Hematopoietic multipotent progenitor cell treated with erythropoietin and hydrocortisone succinate and interleukin-3 and kit ligand, for 8 days (in vitro differentiated cells): ENCODE measurements at places on chromosomes 1 and 21.

DNA sequence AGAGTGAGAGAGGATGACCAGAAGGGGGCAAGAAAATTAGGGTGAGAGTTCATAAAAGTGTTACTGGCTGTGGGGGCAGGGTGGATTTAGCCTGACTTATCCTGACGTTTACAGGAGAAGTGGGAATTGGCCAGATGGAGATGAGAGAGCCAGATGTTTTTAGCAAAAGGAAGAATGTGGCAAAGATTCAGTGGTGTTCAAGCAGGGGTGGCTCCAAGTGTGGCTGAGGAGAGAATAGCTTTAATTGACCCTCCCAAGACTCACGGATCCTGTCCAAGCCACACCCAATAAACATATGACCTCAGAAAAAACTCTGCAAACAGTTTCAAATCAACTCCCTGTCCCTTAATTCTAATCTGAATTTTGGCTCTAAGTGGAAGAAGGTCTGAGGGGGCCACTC lies 35.2 kb upstream of the EDEM3 start:
- no peak for DNase-seq

GRCh38 chr1:186595969-186596368 lies 84.3 kb downstream of the PTGS2 start:
- no peak for DNase-seq

DNA sequence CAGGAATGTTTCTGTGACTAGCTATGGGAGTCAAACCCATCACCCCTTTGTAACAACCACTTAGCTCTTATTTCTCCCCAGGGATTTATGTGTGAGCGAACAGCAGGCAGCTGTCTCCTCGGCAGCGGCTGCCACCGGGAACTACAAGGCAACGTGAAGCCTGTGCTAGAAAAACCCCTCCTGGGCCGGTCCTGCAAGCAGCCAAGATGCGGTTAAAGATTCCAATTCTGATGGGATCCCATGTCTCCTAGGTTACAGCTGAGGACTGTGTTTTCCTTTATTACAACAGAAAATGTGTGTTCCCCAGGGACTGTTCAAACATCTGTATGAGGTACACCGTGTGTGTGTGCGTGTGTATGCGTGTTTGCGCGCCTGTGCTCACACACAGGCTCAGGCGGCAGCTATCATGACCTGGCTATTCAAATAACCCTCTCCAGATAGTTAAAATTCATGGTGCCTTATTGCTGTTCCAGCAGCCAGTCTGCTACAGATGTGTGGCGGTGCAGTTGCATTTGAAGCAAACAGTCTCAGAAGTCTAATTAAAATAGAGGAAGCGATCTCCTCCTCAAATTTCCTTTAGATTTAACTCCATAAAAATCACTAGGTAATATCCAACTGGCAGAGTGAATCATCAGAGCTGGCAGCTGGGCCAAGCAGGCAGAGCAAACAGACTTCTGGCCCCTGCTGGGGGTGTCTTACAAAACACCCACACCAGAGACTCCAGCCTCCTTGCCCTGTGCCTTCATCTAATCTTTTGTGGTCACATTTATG lies 68.0 kb downstream of the LMX1A start:
- DNase-seq = no peak

DNA sequence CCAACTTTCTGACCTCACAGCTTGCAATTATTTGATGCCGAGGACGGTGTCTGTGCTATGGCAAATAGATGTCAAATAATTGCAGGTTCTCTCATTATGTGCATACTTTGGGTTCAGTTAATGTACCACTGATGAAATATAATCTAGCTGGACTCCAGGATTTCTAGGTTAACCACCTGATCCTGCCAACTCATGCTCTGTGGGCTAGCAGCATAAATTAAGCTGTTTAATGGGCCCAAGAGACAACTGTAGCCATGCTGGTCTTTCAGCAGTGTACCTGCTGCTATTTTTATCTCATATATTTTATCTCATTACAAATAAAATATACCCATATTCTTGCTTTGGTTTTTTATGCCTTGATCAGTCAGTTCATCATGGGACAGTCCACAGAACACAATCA lies 43.3 kb upstream of the HP1BP3 start:
- no peak for DNase-seq

GRCh38 chr1:191890433-191891088 lies 267.7 kb upstream of the RGS18 start:
- DNase-seq = no peak

DNA sequence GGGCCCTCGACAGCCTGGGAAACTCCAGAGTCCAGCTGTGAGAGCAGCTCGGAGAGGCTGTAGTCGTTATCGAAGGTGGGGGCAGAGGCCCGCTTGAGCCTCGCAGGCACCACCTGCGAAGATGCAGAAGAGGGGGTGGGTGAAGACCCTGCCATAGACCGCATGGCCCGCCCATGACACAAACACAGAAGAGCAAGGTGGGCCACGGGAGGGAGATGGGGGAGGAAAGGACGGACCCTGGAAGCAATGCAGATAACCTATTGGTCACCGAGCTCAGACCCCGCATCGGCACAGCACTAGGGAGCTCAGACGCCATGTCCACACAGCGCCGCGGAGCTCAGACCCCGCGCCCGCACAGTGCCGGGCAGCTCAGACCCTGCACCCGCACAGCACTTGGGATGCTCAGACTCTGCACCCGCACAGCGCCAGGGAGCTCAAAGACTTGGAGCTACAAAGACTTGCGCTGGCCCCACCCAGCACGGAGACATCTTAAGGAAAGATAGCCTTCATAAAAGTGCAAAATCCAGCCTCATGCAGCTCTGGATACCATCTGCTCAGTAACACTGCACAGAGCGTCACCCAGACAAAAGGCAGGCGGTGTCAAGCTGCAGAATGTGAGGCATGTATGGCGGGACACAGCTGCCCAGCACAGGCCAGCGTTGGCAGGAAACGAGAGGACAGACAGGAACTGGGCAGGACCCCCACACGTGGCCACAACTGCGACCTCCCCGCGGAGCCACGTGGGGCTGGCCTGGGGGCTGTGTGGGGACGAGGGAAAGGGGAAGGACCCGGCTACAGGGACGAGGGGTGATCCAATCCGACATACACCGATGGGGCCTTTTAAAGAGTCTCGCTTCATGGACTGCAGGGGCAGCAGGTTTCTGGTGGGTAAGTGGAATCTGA lies 22.6 kb downstream of the RIPK4 start:
- no peak for DNase-seq

DNA sequence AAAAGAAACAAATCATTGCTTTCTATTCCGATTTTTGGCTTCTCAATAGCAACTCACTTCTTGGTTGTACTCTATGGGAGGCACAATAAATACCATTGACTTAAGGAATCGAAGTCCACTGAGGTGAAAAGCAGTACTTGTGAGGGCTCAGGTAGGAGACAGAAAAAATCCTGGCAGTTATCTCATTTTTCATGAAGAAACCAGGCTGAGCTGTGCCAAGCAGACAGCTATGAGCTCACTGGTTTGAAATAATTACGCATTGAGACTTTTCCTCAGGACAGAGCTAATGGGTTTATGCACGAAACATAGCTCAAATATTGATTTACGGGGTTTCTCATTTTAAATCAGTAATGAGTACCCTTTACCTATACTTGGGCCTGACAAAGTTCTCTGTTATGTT lies 18.5 kb downstream of the COLGALT2 start:
- no peak for DNase-seq

GRCh38 chr1:2624735-2625300 lies 8.0 kb downstream of the MMEL1 start:
- no peak for DNase-seq

- no peak for DNase-seq
These were observed 2.9 kb downstream of the C1orf210 start for GRCh38 chr1:43282220-43283195.

DNA sequence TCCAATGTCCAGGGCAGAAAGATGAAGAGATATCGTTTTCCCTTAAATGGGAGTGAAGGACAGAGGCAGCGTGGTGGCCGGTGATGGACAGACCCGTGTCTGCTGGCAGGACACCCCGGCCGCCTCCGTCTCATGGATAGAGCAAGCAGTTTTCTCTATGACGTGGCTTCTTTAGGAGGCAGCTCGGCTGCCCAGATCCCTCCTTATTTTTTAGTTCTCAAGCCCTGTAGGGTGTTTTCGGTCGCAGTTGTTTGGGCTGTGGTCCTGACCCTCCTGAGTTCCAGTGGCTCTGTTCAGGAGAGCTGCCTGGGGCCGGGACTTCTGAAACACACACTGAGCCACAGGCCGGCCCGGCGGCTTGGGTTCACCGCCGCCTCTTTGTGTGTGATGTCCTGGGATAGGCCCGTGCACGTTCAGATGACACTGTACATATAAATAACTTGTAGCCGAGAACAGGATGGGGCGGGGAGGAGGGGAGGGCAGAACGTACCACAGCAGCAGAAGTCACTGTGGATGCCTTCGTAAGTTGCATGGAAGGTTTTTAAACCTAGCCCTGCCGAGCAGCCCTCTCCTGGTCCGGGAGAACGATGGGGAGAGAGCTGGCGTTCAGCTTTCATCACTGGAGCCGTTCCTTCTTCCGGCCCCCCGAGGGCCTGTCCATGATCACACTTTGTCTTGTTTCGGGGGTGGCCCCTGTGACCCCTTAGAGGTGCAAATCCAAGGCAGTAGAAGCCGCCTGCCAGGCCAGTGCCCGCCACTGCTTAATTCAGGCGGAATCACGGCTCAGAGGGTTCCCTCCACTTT lies 65.2 kb downstream of the SIK1 start:
- DNase-seq = no peak

DNA sequence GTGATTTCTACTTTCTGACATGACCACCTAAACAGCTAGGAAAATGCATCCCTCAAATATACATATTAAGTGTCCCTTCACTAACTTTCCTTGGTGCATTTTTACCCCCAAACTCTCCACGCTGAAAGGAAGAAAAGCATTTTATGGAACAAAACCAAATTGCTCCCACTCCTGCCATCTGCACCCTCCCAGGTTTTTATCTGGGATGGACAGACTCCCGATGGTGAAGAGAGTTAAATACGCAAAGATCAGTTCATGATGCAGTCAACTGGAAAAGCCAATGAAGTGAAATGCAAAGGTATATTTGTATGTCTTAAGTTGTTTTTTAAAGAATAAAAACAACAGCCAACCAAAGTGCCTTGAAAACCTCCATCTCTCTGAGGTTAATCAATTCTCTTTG lies 2.7 kb downstream of the DSTYK start:
- peak; percentile 65 for DNase-seq

DNA sequence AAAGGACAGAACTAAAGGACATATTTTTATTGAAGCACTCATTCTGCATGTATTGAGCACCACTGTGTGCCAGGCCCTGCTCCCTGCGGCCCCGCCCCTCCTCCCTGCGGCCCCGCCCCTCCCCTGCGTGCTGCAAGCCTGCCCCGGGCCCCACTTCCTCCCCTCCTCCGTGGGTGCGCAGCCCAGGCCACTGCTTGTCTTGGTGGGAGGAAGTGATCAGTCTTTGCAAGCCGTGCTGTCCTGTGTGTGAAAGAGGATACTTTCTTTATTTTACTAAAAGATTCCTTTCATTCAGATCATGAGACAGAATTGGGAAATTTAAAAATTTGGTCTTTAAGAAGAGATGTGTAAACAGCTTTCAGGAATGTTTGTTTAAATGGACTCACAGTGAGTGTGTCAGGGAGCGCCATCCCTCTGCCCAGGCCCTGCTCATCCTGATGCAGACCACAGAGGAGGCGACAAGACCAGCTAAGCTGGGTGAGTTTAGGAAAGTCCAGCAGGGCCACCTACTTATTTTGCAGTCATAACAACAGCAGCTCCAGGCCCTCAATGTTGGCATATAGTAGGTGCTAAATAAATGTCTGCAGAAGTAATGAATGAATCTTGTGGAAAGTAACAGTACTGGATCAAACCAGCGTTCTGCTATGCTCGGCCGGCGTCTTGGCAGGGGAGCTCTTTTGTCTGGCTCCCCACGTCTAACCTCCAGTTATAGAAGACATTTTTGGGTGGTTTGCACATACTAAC lies 88.3 kb upstream of the SELENON start:
- DNase-seq = no peak

- no peak for DNase-seq
These were observed 60.4 kb downstream of the IL12RB2 start for GRCh38 chr1:67368046-67368514.

DNA sequence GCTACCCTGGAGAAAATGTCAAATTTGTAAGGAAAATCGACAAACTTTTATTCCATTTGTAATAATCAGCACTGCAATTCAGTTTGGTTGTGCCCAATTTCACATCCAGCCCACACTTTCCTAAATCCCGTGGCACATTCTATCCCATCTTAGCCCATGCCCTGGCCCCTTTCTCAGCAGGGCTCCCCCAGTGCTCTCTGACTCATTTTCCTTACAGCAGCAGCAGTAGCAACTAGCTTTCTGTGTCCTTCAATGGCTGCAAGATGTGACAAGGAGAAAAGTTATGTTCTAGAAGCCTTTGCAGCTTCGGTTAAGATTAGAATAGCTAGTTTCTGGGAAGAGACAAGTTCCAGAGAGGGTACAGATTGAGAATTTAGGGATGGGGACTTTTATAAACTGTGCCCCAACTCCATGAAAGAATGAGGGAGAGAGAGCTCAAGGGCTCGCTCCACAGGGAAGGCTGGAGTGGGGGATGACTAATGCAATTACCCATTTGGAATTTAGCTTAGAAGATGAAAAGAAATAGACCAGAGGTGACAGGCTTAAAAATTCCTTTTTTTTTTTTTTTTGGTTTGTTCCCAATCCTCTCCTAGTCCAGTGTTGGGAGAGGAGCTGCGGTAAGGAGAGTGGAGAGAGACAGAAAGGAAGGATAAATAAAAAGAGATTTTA lies 47.0 kb upstream of the POU2F1 start:
- no peak for DNase-seq

DNA sequence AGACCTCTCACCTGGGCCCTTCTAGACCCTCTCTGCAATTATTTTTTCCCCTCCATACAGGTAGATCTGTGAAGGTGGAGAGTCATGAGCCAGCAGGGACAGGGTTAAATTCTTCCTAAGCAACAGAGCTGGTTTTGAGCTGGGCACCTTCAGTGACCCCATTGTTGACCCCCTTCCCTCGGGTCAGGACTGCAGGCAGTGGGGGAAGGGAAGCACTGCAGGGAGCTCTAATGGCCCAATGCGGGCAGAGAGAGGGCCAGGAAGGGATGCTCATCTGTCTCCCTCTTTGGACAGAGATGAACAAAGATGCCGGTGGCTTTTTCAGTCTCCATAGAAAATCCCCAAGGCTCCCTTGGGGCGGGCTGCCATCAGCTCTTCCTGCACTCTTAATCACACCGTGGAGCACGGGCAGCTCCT lies 21.4 kb downstream of the SOX13 start:
- DNase-seq = no peak

GRCh38 chr1:154664331-154665002 lies 56.5 kb upstream of the ADAR start:
- peak; percentile 45 for DNase-seq

- DNase-seq = peak; percentile 71
These were observed 416 bp upstream of the TNFRSF14 start for GRCh38 chr1:2555634-2556276.

DNA sequence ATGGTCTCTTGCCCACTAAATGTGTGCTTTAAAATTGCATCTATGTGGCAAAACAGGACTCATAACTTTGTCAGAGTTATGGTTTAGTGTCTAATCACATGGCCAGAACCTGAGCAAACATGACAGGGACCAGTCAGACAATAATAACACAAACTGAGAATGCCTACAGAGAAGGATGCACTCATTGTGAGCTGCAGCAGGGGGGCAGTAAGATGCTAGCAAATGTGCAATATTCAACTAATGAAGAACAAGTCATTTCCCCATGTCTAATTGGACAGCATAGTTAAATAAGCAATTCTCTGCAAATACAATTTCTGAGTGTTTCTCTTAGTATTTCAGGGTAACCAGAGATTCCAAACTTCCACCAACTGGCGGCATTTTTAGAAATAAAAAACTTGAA lies 30.8 kb downstream of the SPAG17 start:
- DNase-seq = no peak

GRCh38 chr1:28062806-28063205 lies 25.6 kb downstream of the EYA3 start:
- no peak for DNase-seq

- no peak for DNase-seq
These were observed 918 bp downstream of the IFNLR1 start for GRCh38 chr1:24186031-24186710.
